ENCODE measurements at places on chromosomes 3 and 15.

DNA sequence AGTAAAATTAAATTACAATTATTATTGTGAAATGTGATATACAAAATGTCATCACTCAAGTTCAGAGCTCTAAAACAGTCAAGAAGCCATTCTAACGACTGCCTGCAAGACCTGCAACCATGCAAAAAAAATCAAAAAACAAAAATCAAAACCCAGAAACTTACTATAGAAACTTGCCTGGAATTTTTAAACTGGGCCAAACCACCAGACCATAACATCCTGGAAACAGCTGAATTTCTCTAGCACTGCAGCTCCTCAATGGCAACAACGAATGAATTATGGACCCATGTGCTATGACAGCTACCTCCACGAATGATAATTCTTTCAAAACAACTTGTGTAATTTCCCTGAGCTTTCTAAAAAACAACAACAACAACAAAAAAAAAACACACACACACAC, 130.0 kb upstream of the KCNMB2 start:
- no peaks in the 10 kb centered on the region for H3K36me3 ChIP-seq
- H3K4me1 ChIP-seq = no peaks in the 10 kb centered on the region
- no peak overlapping the region for H3K4me3 ChIP-seq
- peaks cover 24% of the 10 kb centered on the region for H3K27me3 ChIP-seq
- no peak for ATAC-seq
- no peak overlapping the region for H3K27ac ChIP-seq

- ATAC-seq = no peak
- H3K4me1 ChIP-seq = no peaks in the 10 kb centered on the region
- peaks cover 30% of the 10 kb centered on the region for H3K27me3 ChIP-seq
These were observed 30.0 kb upstream of the P3H2 start for GRCh38 chr3:190150681-190151080.

- H3K4me1 ChIP-seq = no peaks in the 10 kb centered on the region
- ATAC-seq = no peak
- H3K27ac ChIP-seq = no peak overlapping the region
- H3K4me3 ChIP-seq = no peak overlapping the region
- H3K36me3 ChIP-seq = no peaks in the 10 kb centered on the region
These were observed 55.2 kb upstream of the CNTN6 start for GRCh38 chr3:1037631-1038030.

GRCh38 chr3:136187868-136188267, 8.3 kb downstream of the MSL2 start:
- H3K27ac ChIP-seq = no peak overlapping the region
- H3K4me3 ChIP-seq = no peak overlapping the region
- no peak for ATAC-seq
- peaks cover 5% of the 10 kb centered on the region for H3K36me3 ChIP-seq
- H3K27me3 ChIP-seq = no peaks in the 10 kb centered on the region

DNA sequence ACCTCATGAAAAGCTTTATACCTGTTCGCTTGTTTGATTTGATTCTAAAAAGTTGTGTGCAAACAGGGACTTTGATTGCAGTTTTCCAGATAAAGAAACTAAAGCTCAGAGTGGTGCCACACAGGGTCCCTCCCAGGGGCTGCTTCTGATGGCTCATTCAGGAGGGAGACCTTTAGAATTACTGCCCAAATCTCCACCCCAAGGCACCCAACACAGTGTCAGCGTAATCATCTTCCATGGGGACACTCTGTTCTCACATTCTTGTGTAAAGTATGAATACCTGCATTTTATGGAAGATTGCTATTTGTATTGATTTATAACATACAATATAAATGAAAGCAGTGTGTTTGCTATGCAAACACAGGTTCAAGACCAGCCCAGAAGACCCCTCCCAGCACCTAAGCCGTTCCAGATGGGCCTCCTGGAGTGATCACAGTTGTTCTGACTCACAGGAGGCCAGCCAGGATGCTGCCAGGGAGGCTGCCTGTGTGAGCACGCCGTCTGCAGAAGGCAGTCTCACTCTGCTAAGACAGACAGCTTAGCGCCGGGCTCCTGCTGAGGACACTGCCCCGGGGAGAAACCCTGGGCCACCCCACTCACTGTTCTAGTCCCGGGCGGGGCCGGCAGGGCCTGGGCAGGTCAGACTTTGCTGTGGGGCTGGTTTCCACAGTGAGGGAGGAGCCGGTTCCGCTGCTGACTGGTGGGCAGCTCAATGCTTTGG, 185.6 kb downstream of the FAM43A start:
- H3K4me1 ChIP-seq = peaks cover 22% of the 10 kb centered on the region
- H3K36me3 ChIP-seq = no peaks in the 10 kb centered on the region
- peak overlapping the region; percentile 68 for H3K4me3 ChIP-seq
- H3K27ac ChIP-seq = peak overlapping the region; percentile 76

DNA sequence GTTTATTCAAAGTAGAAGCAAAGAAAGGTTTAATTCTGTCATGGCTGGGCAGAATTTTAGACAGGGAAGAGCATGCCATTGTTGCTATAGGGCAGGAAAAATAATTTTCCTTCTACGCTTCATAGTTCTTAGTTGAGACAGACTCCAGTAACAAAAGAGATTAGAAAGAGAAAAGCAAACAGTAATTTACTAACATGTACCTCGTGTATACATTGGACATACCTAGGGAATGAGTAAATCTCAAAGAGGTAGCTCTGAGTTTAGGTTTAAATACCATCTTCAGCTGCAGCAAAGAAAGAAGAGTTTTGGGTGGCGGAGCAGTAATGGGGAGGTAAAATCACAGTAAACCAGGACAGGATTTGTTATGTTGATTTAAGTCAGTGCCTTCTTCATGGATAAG, 416.1 kb downstream of the EPHA6 start:
- no peaks in the 10 kb centered on the region for H3K4me1 ChIP-seq
- no peak for ATAC-seq
- H3K27me3 ChIP-seq = no peaks in the 10 kb centered on the region
- H3K27ac ChIP-seq = no peak overlapping the region
- H3K4me3 ChIP-seq = no peak overlapping the region
- no peaks in the 10 kb centered on the region for H3K36me3 ChIP-seq

DNA sequence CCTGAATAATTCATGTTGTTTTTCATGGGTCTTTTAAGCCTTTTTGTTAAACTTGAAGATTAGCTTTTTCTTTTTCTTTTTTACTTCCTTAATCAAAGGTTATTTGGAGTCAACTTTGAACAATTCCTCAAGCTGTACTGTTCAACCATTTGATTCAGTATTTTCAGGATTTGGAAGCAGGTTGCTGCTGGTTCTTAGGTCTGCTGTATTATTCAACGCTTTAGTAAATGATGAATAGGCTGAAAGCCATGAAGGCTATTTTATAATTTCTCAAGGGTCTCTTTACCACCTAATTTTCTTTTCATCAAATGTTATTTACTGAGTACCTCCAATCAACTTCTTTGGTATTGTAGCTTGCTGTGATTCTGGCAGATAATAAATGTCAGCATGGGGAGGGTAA, 45.8 kb upstream of the KBTBD8 start:
- no peak overlapping the region for H3K4me3 ChIP-seq
- H3K4me1 ChIP-seq = no peaks in the 10 kb centered on the region
- no peak overlapping the region for H3K27ac ChIP-seq

- H3K27ac ChIP-seq = no peak overlapping the region
- H3K4me3 ChIP-seq = no peak overlapping the region
- no peak for ATAC-seq
- peaks cover 55% of the 10 kb centered on the region for H3K36me3 ChIP-seq
- no peaks in the 10 kb centered on the region for H3K4me1 ChIP-seq
These were observed 371.7 kb downstream of the ZBTB20 start for GRCh38 chr3:114775395-114775794.

DNA sequence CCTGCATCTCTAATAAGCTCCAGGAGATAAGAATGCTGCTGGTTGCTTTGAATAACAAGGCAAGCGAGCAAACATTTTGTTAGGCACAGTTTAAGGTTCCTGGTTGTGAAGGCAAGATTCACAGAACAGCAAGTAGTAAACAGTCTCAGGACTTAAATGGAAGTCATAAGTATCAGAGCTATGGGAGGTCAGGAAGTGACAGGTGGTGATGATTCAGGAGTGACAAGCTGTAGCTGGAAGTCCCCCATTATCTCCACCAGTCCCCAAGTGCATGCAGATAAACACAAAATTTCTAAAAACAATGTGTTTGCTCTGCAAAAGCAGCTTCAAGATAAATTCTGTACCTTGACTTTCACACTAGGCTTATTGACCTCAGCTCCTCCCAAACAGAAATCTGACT, 3.3 kb downstream of the FETUB start:
- no peaks in the 10 kb centered on the region for H3K36me3 ChIP-seq
- H3K4me3 ChIP-seq = no peak overlapping the region
- H3K4me1 ChIP-seq = peaks cover 6% of the 10 kb centered on the region
- H3K27me3 ChIP-seq = no peaks in the 10 kb centered on the region

GRCh38 chr3:141402476-141403171, 34.3 kb downstream of the ZBTB38 start:
- peak overlapping the region; percentile 80 for H3K27ac ChIP-seq
- no peaks in the 10 kb centered on the region for H3K27me3 ChIP-seq
- ATAC-seq = peak; percentile 80
- peaks cover 57% of the 10 kb centered on the region for H3K4me1 ChIP-seq
- H3K36me3 ChIP-seq = peaks cover 41% of the 10 kb centered on the region

Data from stimulated activated memory B cell treated with anti-CD40 and anti-IgM and Interleukin-4, amounts not matched to agents 10 μg/mL and 1 μg/mL and 100 μg/mL, for 72 hours (primary cell).